ENCODE measurements at places on chromosomes 6 and 20.
A peak's percentile ranks its signal among the peaks of the same experiment; 100 is the strongest.

GRCh38 chr6:35386989-35387388 lies 44.6 kb downstream of the PPARD start:
- DNase-seq: no peak

DNA sequence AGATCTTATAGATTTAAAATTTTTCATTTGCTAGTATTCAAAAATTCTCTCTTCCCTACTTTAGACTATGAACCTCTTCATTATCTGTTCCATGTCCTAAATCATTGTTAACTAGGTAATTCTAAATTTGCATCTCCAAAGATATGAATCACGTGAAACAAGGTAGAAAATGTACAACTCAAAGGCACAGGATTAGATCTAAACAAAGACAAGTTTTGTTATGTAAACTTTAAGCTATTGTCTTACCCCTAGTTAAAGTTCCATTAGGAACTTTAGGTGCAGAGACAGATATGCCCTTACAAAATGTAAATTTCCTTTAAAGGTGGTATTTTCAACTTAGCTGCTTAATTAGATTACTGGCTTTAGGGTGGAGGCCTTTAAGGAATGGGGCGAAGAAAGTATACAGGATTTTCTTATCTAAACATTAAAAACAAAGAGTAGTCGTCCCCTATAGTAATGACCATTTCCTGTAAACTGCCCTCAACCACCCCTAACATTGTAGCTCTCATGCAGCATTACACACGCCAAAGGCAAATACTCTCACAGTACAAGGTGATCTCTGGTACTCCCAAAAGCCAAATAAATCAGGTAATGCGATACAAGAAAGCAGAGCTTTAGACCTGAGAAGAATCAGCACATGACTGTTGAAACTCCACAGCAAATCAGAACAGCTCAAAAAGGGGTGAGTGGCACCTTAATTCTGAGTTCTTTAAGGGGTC lies 57.4 kb upstream of the MRAP2 start:
- DNase-seq: peak; percentile 31

GRCh38 chr6:119312875-119313338 lies 36.7 kb downstream of the MAN1A1 start:
- no peak for DNase-seq

GRCh38 chr20:17273717-17274116 lies 46.9 kb downstream of the PCSK2 start:
- DNase-seq: no peak

DNA sequence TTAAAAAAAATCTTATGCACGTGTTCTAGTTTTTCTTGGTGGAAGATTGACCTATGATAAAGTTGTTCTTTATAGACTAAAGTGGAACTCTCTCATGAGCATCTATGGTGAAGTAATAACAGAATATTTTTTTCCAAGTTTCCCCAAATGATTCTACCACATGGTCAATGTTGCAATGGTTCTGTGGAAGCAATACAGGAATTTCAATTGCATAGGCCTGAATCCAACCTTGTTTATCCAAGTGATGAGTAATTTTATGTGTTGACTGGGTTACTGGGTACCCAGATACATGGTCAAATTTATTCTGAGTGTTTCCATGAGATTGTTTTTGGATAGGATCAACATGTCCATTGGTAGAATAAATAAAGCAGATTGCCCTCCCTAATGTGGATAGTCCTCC lies 581.5 kb downstream of the MMUT start:
- DNase-seq: no peak

GRCh38 chr6:38144365-38144945 lies 324.9 kb downstream of the ZFAND3 start:
- no peak for DNase-seq

Measured in prostate gland (tissue), 2 donors.